ENCODE measurements at places on chromosomes 6 and 20. TPM values are rescaled to one million over a fixed set of nuclear protein-coding genes. Genes with fewer than 3 reads are reported as not detected.

DNA sequence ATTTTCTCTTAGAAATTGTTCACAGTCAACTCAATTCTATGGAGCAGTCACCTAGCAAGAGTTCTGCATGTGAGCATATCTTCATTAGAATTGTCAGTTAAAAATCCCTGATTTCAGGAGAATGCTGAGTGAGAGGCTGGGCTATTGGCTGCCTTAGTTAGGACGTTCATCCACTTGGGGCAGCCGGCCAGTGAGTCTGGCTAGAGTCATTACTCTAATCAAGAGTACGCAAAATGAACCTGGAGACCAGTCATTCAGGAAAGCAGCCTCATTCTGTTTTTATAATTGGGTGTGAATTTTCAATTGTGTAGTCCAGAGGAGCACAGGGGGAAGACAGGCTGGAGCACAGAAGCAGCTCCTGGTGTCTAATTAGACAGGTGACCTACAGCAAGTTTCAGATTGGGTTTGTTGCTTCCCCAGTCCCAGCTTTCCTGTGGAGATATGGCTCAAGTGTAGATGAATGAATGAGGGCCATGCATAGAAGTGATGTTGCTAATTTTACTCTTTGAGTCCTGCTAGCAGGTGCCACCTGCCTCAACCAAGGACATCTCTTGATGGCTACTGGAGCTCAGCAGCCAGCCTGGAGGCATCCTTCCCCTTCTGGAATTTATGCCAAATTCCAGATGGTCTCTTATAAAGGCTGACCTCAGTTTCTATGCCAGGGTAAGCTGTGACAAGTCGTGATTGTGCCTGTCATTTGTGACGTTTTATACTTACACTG is 265.7 kb downstream of the NKAIN2 start:
- no peak for DNase-seq

GRCh38 chr6:102229271-102229670 is 835.8 kb downstream of the GRIK2 start:
- no peak for DNase-seq

DNA sequence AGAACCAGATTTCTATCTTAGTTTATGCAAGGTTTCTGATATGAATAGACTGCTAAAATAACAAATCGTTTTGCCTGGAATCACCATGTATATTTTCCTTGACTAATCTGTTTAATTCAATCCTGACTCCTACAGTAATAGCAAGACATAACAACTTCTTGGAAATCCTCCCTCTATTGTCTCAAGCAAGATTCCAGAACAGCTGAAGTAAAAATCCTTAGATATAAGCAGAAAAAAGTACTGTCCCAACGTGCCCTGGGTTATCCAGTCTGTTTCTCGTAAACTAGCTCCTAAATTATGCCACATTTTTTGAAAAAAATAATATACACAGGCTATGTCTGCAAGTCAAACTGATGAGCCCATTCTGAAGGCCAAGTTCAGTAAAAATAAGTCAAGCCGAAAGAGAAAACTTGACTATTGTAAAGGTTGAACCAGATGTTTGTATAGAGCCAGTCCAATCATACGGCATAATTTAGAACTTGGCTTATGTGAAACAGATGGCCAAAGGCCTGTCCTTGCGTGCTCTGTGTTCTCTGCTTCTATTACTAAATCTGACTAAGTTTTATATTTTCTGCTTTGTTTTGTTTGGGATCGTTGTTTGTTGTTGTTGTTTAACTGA is 341.6 kb upstream of the NRSN1 start:
- no peak for DNase-seq

DNA sequence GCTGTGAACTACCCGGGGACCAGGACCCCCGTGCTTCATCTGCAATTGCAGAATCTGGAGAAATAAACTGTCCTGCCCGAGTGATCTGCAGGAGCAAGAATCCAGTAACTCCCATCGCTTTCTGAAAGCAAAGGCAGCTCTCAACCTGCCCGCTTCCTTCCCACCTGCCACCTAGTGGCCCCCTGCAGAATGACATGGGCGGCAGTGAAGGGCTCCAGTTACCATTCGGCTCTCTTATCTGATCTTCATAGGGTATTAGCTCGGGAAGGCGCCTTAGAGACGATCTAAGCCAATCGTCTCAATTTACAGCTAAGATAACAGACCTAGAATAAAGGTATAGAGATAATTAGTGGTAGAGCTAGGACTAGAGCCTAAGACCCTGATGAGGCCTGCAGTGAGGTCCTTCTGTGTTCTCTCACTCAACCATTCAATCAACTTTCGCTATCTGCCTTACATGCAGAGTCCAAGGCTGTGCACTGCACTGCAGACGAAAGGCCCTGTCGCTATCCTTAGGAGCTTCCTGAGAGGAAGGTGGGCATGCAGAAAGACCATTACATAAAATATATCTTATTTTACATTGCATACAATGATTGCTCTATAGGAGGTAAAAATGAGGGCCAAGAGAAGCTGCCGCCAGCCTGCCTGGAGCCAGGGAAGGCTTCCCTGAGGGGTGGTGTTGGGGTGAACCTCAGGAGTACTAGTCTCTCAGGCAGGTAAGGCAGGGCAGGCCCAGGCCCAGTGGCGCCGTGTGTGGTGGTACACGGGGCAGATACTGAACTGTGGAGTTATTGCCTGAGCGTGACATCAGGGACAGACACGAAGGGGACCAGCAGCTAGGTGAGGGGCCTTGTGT is 7.1 kb upstream of the PSMG4 start:
- DNase-seq = peak; percentile 26

GRCh38 chr6:159262586-159262985 is 93.4 kb downstream of the FNDC1 start:
- DNase-seq = no peak

- peak; percentile 2 for DNase-seq
Measured at GRCh38 chr6:390914-391558, 516 bp upstream of the IRF4 start.

GRCh38 chr6:138948004-138948403 is 40.0 kb downstream of the REPS1 start:
- no peak for DNase-seq

- DNase-seq = peak; percentile 94
Measured at GRCh38 chr6:73236144-73236750, 11.0 kb upstream of the KHDC1L start.

DNA sequence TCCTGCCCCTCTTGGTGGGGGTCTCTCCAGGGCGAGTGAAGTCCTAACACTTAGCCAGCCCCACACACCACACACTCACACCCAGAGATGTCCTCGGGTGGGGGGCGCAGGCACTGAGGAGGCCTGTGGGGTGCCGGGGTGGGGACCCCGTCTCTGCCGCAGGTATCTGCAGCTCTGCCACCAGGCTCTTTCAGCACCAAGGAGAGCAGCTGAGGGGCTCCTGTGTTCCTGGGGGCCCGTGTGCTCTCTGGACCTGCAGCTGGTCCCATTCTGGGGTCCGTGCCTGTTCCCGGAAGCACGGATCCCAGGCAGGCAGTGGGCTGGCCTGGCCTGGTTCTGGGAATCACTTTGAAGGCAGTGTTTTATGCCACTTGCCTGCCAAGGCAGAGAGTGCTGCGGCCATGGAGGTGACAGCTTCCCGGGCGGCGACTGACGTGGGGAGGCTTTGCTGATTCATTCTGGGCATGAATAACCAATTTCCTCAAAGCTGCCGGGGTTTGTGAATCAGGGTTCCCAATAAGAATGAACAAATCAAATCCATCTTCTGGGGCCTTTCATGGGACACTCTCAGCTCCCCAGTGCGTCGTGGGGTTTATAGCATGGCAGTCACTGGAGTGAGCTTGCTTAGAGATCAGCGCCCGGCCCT is 54.4 kb upstream of the SLCO4A1 start:
- DNase-seq = no peak

DNA sequence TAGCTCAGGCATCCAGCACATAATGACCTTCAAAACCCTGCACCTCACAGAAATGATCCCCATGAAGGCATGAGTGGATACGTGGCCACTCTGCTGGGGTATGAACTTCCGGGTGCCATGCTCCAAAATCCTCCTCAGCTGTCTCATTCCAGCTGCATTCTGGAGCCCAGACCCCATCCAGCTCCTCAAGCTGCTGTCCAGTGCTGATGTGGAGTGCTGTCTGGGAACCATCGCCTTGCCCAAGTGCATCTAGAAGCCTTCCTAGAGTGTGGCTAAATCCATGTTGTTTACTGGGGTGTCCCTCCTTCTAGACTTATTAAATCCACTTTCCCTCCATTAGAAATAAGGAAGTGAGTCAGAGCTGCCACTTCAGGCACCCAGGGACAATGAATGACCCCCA is 130.8 kb upstream of the PTPRT start:
- no peak for DNase-seq

GRCh38 chr6:51120016-51120415 is 301.3 kb downstream of the TFAP2B start:
- no peak for DNase-seq

DNA sequence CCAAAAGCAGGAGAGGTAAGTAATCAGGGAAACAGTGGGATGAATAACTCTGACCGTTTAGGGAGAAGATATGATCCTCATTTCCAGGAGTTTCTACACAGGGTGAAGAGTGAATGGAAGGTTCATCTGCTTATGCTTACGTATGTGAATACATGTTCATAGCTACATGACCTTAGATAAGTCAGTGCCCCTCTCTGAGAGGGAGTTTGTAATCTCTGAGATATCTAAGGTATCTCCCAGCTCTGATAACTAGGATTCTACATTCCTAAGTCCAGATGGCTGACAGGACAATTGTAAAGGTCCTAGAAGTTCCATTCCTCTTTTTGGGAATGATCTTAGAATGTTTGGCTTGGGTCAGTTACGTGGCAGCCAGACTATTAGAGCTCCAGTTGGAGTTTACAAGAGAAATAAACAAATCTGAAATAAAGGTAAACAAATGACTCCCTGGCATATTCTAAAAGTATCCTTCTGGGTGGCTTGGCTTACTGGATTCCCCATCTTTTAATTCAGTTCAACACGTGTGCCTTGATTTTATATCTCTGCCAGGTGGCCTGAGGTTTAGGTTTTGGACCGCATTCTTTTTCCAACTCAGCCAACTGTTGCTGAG is 15.8 kb downstream of the PROCR start:
- no peak for DNase-seq

DNA sequence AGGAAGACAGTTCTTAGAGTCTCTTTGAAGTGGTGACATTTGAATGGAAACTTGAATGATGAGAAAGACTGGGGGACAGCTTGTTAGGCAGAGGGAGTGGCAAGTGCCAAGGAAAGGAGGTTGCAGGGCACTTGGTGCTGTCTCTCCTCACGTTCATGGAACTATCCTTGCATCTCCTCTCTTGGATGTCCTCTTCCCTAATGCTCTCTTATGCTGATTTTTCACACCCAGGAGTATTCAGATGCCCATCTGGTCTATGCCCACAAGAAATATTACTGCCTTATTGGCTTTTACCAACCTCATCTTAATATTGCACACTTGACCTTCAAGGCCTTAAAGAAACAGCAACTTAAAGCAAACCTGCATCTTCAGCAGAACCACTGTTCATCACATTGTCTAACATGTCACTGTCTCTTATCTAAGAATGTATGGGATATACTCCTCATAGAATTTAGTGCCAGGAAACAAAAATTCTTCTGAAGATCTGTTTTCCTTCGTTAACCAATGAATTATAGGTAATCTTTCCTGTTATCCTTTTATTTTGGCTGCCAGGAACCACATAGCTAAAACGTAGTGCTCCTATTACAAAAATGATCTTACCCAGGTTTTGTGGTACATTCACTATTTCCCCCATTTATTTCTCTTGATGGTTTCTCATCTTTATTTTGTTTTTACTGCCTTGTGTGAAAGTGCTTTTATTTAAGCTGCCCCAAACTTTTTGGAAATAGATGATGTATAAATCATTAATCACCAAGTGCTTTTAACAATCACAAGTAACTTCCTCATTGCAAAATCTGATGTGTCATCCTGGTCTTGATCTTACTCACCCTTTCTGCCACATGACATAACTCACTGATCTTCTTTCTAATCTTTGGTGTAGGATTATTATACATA is 12.8 kb downstream of the RGS17 start:
- DNase-seq = peak; percentile 21

DNA sequence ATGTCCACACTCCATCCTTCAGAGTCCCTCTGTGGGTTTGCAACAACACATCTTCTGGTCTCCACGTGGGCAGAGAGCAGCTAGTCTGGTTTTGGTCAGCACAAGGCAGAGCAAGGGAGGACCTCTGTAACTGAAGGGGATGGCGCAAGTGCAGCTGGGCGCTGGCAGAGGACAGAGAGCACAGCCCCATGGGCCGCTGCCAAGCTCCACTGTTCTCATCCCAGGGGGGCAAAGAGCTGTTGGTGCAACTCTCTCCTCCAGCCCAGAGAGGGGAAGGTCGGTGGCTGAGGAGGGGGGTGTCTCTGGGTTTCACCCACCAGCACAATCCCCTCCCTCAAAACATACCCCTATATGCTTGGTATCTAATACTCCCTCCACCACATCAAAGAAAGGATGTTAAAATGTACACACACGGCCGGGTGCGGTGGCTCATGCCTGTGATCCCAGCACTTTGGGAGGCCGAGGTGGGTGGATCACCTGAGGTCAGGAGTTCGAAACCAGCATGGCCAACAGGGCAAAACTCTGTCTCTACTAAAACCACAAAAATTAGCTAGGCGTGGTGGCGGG is 9.1 kb downstream of the ATP9A start:
- no peak for DNase-seq

GRCh38 chr6:29834564-29835436 is 7.2 kb downstream of the HLA-G start:
- no peak for DNase-seq

DNA sequence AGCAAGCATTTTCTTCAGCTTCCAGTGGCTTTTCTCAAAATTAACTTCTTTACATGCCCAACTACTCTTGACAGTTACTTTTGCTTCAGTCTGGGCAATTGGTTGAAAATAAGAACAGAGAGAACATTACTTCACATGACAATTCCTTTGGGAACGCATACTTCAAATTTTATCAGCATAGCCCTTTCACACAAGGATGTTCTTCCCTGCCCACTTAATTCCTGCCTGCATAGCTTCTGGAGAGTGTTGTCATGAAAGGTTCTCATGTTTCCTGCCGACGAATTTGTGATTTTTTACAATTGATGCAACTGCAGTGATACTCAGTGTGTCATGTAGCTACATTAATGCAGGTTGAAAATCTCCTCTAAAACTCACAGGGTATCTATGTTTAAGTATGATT is 22.0 kb upstream of the SNRNP48 start:
- peak; percentile 80 for DNase-seq

DNA sequence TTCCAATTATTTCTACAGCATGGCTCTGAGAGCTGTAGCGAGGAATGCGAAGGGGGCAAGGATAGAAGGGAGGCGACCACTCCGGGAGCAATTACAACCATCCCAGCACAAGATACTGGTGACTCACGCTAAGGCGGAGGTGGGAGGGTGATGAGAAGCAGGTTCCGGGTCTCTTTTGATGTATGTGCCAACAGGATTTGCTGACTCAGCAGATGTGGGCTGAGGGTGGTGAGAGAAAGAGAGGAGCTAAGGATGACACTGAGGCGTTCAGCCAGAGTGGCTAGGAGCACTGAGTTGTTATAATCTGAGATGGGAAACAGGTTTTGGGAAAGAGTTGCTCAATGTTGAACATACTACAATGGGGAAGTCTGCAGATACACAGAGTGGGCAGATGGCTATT is 9.3 kb upstream of the TXNDC5 start:
- DNase-seq = no peak

The CHRNA4 gene
- not detected for polyA plus RNA-seq

The RIPK1 gene
- 20.2 TPM for polyA plus RNA-seq

The WFDC2 gene
- not detected for polyA plus RNA-seq

The SLC24A3 gene
- polyA plus RNA-seq = 0.94 TPM

The KCNK16 gene
- not detected for polyA plus RNA-seq

The RAET1E gene
- polyA plus RNA-seq = 0.22 TPM

The TUBB1 gene
- polyA plus RNA-seq = not detected

The DDX43 gene
- 0.34 TPM for polyA plus RNA-seq

Data from BJ (cell line).